ENCODE measurements at places on chromosomes 1 and 21. TPM values are rescaled to one million over a fixed set of nuclear protein-coding genes. Genes with fewer than 3 reads are reported as not detected.
A peak's percentile ranks its signal among the peaks of the same experiment; 100 is the strongest.

- DNase-seq = no peak
These were observed 3.9 kb downstream of the NEGR1 start for GRCh38 chr1:72278461-72278860.

OR2T35 gene
- not detected for total RNA-seq

ICOSLG gene
- 2.2 TPM for total RNA-seq

TCEA3 gene
- 2.1 TPM for total RNA-seq

NBPF12 gene
- 2.0 TPM for total RNA-seq

- DNase-seq = no peak
These were observed 24.6 kb downstream of the NTPCR start for GRCh38 chr1:232974971-232975370.

DNA sequence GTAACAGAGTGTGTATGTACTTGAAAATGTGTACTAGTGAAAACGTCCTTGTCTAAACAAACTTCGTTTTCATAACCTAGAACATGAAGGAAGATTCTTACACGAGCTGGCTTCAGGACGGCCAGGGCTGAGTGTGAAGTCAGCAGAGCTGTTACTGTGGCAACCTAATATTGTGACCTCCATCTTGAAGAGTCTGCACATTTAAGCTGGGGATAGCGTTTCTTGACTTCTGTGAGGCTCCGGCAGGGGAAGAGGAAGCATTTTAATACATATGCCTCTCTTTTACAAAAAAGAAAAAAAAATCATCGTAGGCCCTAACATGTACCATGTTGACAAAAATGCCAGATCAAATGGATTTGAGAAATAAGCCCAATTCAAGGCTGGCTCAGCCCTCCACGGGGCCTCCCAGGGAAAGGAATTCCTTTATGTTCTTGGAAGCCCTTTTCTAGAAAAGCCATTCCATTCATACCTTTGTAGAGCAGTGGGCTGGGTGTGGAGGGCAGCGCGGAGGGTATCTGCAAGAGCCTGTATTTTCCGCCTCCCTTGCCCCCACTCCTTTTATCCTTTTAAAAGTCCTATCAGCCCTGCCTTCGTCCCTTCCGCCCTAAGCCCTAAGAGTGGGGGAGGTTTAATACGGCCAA, 51.1 kb downstream of the SIM2 start:
- no peak for DNase-seq

NUF2 gene
- 23.5 TPM for total RNA-seq

DNA sequence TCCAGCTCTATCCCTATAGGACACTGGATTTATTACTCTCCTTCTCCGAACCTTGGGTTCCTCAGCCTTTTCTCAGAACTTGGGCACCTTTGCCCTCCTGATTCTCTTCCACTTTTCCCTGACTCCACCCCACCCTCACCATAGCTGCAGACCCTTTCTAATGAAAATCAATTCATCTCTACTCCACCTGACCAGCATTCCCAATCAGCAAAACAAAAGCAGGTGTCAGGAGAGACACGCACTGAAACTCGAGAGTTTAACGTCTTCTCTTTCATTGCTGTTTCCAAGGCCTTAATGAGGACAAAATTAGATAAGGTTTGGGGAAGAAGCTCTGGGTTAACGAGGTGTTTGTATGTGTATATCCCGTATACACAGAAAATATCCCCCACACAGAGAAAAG, 208.8 kb downstream of the PLPP3 start:
- no peak for DNase-seq

- DNase-seq = no peak
These were observed 578.5 kb downstream of the USP25 start for GRCh38 chr21:16308269-16308668.

ZNF124 gene
- total RNA-seq = 8.0 TPM

CD84 gene
- not detected for total RNA-seq

GRCh38 chr1:203084588-203085527, 954 bp downstream of the MYOG start:
- DNase-seq = peak; percentile 44

HHIPL2 gene
- 1.8 TPM for total RNA-seq

HSPA6 gene
- total RNA-seq = 0.70 TPM

DNA sequence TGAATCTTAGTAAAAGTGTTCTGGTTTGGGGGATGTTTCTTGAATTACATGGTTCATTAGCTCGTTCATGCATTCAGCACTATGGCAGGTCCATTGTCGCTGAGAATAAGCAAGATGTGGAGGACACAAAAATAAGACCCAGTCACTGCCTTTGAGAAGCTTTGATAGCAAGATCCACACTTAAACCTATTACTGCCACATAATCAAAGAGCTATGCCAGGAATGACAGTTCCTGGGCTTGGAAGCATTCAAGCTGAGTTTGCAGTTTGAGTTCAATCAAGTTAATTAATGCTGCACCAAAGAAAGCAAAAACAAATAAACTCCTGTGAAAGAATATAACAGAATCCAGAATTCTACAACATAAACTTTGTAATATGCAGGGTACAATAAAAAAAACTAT, 131.8 kb downstream of the MIS18A start:
- no peak for DNase-seq

GRCh38 chr1:206662396-206663092, 22.2 kb upstream of the MAPKAPK2 start:
- DNase-seq = no peak

TBX19 gene
- total RNA-seq = 1.4 TPM

SPRR2G gene
- total RNA-seq = not detected

- peak; percentile 70 for DNase-seq
These were observed 4.8 kb upstream of the FCRLA start for GRCh38 chr1:161702250-161702649.

- DNase-seq = no peak
These were observed 995 bp downstream of the VASH2 start for GRCh38 chr1:212951126-212951946.

GRCh38 chr1:212641956-212642355, 33.4 kb downstream of the ATF3 start:
- DNase-seq = no peak

GJC2 gene
- total RNA-seq = 45.3 TPM

GRCh38 chr1:192053531-192053971, 104.7 kb upstream of the RGS18 start:
- no peak for DNase-seq

GRCh38 chr1:51578383-51579109, 38.3 kb upstream of the OSBPL9 start:
- no peak for DNase-seq

FHAD1 gene
- total RNA-seq = 0.15 TPM

NHLH1 gene
- total RNA-seq = not detected

DNA sequence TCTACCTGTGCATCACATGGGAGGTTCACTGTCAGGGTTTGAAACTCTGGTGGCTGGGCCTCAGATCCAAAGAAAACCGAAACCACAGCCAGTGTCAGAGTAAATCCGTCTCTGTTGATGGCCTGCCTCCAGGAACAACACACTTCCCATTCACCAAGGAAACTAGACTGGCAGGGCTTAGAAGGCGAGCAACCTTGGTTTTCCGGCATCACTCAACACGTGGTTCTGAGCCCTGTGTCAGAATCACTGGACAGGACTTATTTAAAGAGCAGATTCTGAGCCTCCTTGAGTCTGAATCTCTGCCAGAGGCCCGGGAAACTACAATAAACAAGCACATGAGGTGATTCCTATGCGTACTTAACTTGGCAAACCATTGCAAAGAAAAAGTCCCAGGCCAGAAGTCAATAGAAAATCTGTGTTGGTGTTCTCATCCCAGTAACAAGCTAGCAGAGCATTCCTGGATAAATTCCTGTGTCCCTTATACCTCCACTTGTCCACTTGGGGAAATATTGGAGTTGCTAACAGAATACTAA, 70.0 kb downstream of the KCTD3 start:
- DNase-seq = peak; percentile 26

- peak; percentile 96 for DNase-seq
These were observed 10.5 kb downstream of the PDZK1IP1 start for GRCh38 chr1:47179017-47179987.

DNA sequence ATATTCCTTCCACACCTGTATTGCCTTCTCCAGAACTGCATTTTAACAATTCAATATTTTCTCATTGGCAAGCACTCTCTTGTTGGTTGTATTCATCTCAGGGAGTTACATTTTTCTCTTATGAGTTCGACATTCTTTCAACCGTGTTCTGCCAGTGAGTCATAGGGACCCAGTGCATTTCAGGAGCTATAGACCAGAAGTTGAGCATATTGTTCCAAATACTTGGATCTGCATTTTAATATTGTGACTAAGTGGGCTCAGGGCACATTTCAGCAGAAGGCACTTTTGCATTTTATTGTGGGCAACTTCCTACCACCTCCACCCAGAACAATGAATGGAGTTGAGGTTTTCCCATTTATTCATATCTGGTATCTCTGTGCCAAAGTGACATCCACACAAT, 132.8 kb downstream of the TNFSF18 start:
- no peak for DNase-seq

DNA sequence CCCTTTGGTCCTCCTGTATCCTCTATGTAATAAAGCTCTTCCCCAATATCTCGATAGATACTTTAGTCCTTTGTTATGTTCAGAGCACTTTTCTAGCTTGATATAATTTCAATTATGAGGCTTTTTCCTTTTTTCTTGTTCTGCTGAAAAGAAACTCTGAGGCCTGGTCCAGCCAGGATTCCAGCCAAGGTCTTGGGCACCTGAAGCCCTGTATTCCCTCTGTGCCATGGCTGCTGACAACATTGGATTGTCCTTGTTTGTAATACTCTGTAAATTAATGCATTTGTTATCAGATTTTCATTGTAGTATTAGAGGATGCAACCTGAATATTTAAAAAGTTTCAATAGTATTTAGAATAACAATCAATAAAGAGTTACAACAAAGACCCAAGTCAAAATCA, 67.9 kb upstream of the ADAMTS5 start:
- DNase-seq = no peak

CRB1 gene
- total RNA-seq = not detected

ZNF678 gene
- total RNA-seq = 6.2 TPM

DNA sequence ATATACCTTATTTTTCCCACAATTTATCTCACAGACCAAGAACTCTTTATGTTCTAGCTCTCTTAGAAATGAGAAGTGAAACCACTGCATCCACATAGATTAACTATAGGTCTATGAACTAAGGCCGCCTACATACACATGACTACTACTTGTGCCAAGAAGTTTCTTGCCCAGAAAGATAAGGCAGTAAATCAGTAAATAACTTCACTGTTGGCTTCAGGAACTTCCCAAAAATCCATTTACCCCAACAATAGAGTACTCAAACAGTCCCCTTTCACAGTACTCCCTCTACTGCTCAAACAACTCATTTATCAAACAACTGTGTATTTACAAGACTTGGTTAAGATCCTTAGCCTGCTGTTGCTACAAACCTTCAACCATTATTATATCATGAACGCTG, 96.5 kb downstream of the NME7 start:
- peak; percentile 30 for DNase-seq

C1orf115 gene
- 0.60 TPM for total RNA-seq

NDUFV3 gene
- total RNA-seq = 17.1 TPM

- DNase-seq = peak; percentile 70
These were observed 78.6 kb upstream of the SOD1 start for GRCh38 chr21:31580866-31581276.

TACSTD2 gene
- total RNA-seq = 26.6 TPM

DRAM2 gene
- 37.9 TPM for total RNA-seq

DNA sequence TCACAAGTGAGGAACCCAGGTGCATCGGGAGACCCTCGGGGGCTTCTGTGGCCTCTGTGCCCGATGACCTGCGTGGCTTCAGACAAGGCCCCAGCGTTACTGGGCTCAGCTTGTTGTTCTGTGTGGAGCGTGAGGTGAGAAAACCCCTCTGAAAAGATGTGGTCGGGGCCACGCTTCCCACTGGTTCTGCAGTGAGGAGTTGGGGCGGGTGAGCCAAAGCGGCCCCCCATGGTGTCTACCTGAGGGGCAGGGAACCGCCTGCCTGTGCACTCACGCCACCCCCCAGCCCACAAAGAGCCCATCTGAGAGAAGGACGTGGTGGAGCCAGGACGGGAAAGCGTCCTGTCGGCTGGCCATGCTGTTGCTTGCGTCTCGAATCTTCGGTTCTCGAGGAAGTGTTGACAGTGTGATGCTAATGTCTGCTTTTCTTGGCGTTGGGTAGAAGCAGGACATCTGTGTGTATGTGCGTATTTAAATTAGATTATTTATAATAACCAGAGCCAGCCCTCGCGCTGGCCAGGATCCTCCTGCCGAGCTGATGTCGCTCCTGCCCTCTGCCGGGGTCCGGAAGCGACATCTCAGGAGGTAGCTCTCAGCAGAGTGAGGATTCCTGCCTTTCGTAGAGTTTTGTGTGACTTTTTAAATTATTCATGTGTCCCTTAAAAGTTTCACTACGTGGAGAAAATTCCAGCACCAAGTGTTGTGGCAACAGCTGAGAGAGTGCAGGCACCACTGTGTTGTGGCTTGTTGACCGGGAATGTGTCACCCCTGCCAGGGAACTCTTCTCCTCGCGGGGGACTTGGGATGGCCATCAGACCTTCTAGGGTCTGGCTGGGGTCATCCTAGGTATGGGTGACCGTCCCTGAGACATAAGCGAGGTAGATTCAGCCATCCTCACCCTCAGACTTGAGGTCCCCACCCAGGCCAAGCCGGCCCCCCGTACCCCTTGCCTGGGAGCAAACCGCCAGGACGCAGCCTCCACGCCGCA, 15.3 kb downstream of the TMEM201 start:
- no peak for DNase-seq

GRCh38 chr1:205998457-205999241, 4.5 kb downstream of the RAB7B start:
- DNase-seq = no peak

Data from HT-29 (cell line).